Progenitor cell of endocrine pancreas (in vitro differentiated cells): ENCODE measurements at places on chromosomes 1 and 21. TPM values are rescaled to one million over a fixed set of nuclear protein-coding genes. Genes with fewer than 3 reads are reported as not detected.
A peak's percentile ranks its signal among the peaks of the same experiment; 100 is the strongest.

The REN gene
- total RNA-seq = not detected in 2 replicates

The TSACC gene
- total RNA-seq = 0.65 and 0.95 TPM in 2 replicates

The TRABD2B gene
- 11.8 and 14.5 TPM in 2 replicates for total RNA-seq

The BEND5 gene
- 14.5 and 23.9 TPM in 2 replicates for total RNA-seq

The NAV1 gene
- total RNA-seq = 53.4 and 55.2 TPM in 2 replicates

The FCRL4 gene
- not detected in 2 replicates for total RNA-seq

DNA sequence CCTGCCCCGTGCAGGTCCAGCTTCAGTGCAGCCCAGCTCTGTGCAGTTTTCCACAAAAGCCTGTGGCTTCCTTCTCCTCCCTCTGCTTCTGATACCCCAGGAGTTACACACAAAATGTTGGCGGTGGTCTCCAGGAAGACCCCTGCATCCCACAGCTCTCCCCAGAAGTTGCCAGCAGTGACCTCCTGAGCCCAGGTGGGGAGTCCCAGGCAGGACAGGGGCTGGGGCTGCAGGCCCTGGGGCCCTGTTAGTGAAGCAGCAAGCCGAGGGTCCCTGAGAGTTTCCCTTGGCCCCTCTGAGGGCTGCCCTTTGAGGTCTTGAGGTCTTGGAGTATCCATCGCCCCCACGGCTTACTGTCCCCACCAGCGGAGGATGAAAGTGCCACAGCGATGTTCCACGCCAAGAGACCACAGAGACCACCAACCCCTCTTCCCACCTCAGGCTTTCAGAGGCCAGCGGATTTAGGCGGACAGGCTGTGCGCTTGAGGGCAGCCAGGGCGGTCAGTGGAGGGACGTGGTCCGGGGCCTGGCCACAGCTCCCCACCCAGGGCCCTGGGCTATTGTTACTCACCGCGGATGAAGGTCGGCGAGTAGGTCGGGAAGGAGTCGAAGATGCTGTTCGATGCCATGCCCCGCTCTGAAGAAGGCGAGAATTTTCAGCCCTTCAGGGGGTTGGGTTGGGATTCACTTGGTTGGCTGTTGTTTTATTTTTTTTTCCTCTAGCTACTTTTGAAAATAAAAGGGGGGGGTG lies 34.0 kb upstream of the RUNX3 start:
- DNase-seq = no peak
- H3K4me3 ChIP-seq = no peak overlapping the region
- H3K27me3 ChIP-seq = peaks cover 29% of the 10 kb centered on the region

- H3K36me3 ChIP-seq = no peaks in the 10 kb centered on the region
- H3K27ac ChIP-seq = no peak overlapping the region
- H3K4me3 ChIP-seq = no peak overlapping the region
- H3K4me1 ChIP-seq = no peaks in the 10 kb centered on the region
- peaks cover 27% of the 10 kb centered on the region for H3K27me3 ChIP-seq
These were observed 31.4 kb upstream of the ACTL8 start for GRCh38 chr1:17723684-17724083.

DNA sequence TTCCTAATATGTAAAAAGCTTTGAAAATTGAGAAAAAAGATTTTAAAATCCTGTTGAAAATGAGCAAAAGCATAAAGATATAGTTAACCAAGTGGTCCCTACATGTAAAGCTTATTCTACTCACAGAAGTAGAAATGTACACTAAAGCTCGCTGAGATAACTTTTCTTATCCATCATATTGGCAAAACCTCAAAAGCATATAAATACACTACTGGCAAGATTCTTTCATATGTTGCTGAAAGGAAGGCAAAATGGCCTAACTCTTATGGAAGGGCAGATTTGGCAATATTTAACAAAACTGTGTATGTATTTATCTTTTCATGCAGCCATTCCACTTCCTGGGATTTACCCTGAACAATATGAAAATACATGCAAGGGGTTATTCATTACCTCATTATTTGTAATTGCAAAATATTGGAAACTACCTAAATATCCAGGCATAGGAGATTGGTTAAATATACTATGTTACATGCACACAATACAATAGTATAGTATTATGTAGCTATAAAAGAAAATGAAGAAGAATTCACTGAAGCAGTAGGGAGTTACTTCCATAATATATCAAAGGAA lies 43.2 kb upstream of the LYPLAL1 start:
- no peak for DNase-seq
- peaks cover 4% of the 10 kb centered on the region for H3K36me3 ChIP-seq
- H3K27ac ChIP-seq = no peak overlapping the region
- no peaks in the 10 kb centered on the region for H3K4me1 ChIP-seq
- H3K27me3 ChIP-seq = no peaks in the 10 kb centered on the region
- H3K4me3 ChIP-seq = no peak overlapping the region

DNA sequence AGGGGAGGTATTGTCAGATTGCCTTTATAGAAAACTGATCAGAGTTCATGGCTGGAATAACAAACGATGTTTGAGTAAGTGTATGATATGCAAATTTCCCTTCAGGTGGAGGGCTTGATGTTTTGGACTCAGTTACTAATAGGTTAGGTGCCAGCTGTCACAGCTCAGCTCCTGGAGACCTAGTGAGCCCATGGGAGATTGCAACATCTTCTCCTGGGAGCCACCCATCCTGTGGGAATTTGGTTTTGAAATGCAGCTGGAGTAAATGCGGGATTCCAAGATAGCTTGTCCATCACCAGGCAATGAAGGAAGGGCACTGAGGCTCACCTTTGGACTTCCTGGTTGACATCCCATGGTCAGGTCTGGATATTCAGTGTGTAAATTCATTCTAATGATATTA lies 211.4 kb upstream of the NRIP1 start:
- H3K27ac ChIP-seq = no peak overlapping the region
- H3K27me3 ChIP-seq = no peaks in the 10 kb centered on the region
- H3K36me3 ChIP-seq = no peaks in the 10 kb centered on the region
- H3K4me1 ChIP-seq = no peaks in the 10 kb centered on the region
- no peak overlapping the region for H3K4me3 ChIP-seq

GRCh38 chr1:107473065-107473464 lies 332.2 kb downstream of the NTNG1 start:
- H3K27ac ChIP-seq = no peak overlapping the region
- H3K4me3 ChIP-seq = no peak overlapping the region
- no peaks in the 10 kb centered on the region for H3K36me3 ChIP-seq
- no peaks in the 10 kb centered on the region for H3K27me3 ChIP-seq
- no peak for DNase-seq
- no peaks in the 10 kb centered on the region for H3K4me1 ChIP-seq

GRCh38 chr1:55399346-55399745 lies 184.2 kb upstream of the USP24 start:
- DNase-seq = no peak
- H3K27me3 ChIP-seq = peaks cover 14% of the 10 kb centered on the region
- H3K4me1 ChIP-seq = no peaks in the 10 kb centered on the region
- H3K36me3 ChIP-seq = no peaks in the 10 kb centered on the region

- DNase-seq = no peak
- H3K27me3 ChIP-seq = no peaks in the 10 kb centered on the region
- H3K4me1 ChIP-seq = peaks cover 22% of the 10 kb centered on the region
- peaks cover 17% of the 10 kb centered on the region for H3K36me3 ChIP-seq
- H3K4me3 ChIP-seq = peak overlapping the region; percentile 93
These were observed 1.3 kb upstream of the H3-3A start for GRCh38 chr1:226061068-226061840.
